ENCODE measurements at places on chromosomes 2 and 18. TPM values are rescaled to one million over a fixed set of nuclear protein-coding genes. Genes with fewer than 3 reads are reported as not detected.

- no peaks in the 10 kb centered on the region for H3K27me3 ChIP-seq
- DNase-seq = no peak
- H3K27ac ChIP-seq = no peak overlapping the region
- no peaks in the 10 kb centered on the region for H3K4me1 ChIP-seq
These were observed 65.5 kb upstream of the ATG16L1 start for GRCh38 chr2:233185963-233186362.

DNA sequence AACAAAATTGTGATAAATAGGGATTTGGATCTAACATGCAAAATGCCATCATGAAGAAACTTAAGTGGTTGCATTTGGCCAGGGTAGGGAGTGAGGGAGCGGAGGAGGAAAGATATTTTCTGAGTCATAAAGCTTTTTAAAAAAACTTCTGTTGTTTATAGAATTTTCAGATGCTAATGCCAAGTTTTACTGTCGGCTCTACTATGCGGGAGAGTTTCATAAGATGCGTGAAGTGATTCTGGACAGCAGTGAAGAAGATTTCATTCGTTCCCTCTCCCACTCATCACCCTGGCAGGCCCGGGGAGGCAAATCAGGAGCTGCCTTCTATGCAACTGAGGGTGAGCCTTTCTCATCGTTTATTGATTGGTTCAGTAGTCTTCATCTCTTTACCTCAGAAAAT is 56.0 kb upstream of the PTH2R start:
- peaks cover 49% of the 10 kb centered on the region for H3K36me3 ChIP-seq
- H3K27me3 ChIP-seq = no peaks in the 10 kb centered on the region
- no peaks in the 10 kb centered on the region for H3K4me1 ChIP-seq
- no peak overlapping the region for H3K4me3 ChIP-seq

DNA sequence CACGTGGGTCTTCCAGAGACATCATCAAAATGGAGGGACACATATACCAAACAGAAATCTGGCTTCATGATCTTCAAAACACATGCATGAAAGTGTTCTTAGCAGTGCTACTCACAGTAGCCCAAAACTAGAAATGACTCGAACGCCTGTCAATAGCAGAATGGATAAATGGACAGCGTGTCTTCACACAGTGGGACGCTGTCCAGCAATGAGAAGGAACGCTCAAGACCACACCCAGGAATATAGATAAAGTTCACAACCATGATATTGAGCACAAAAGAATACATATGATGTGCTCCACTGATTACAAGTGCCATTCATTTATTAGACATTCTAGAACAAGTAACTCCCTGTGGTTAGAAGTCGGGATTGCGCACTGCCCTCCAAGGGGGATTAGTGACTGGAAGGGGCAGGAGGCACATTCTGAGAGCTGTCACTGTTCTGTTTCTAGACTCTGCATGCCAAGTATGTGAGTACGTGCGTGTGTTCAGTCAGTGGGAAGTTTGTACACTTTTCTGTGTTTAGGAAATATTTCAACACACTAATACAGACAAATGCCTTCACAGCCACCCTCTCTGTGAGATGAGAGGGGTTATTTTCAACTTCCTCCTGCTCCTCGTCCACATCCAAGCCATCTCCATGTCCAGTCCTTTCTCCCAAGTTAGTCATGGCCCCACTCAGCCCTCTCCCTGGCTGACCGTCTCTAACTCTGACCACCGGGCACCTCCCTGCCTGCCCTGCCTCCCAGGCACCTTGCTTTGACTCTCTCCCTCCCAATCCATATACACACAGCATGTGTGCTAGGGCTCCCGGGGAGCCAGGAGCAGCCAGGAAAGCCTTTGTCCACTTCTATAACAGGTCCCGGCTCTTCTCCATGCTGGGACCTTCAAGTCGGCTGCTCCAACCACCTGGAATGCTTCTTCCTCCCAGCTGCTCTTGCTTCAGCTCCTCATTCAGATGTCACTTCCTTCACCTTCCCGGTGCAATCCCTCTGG is 26.9 kb upstream of the TNS1 start:
- DNase-seq = no peak
- no peak overlapping the region for H3K27ac ChIP-seq
- H3K27me3 ChIP-seq = no peaks in the 10 kb centered on the region
- H3K4me1 ChIP-seq = peaks cover 5% of the 10 kb centered on the region

- peak overlapping the region; percentile 97 for H3K27ac ChIP-seq
- DNase-seq = peak; percentile 85
- H3K36me3 ChIP-seq = peaks cover 2% of the 10 kb centered on the region
- H3K4me3 ChIP-seq = peak overlapping the region; percentile 53
- H3K27me3 ChIP-seq = no peaks in the 10 kb centered on the region
- peaks cover 81% of the 10 kb centered on the region for H3K4me1 ChIP-seq
These were observed 50.2 kb upstream of the PLB1 start for GRCh38 chr2:28445448-28446258.

DNA sequence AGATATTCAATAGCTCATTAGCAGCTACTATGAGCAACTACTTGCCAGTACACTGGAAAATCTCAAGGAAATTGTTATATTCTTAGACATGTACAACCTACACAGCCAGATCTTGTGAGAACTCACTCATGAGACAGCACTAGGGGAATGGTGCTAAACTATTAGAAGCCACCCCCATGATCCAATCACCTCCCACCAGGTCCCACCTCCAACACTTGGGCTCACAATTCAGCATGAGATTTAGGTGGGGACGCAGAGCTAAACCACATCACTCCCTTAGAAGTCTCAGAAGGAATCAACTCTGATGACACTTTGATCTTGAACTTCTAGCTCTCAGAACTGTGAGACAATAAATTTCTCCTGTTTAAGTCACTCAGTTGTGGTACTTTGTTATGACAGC is 418.3 kb upstream of the SPHKAP start:
- H3K27ac ChIP-seq = no peak overlapping the region
- H3K27me3 ChIP-seq = no peaks in the 10 kb centered on the region
- no peak for DNase-seq
- H3K4me3 ChIP-seq = no peak overlapping the region
- no peaks in the 10 kb centered on the region for H3K36me3 ChIP-seq

- no peaks in the 10 kb centered on the region for H3K4me1 ChIP-seq
- H3K27me3 ChIP-seq = no peaks in the 10 kb centered on the region
- no peaks in the 10 kb centered on the region for H3K36me3 ChIP-seq
- DNase-seq = no peak
- H3K27ac ChIP-seq = no peak overlapping the region
These were observed 1089.6 kb upstream of the CNTNAP5 start for GRCh38 chr2:122935506-122935905.

GRCh38 chr2:120984452-120985173 is 248.9 kb downstream of the GLI2 start:
- H3K4me1 ChIP-seq = no peaks in the 10 kb centered on the region
- H3K27ac ChIP-seq = no peak overlapping the region
- no peaks in the 10 kb centered on the region for H3K36me3 ChIP-seq
- DNase-seq = no peak
- H3K27me3 ChIP-seq = no peaks in the 10 kb centered on the region

- H3K36me3 ChIP-seq = peaks cover 21% of the 10 kb centered on the region
- H3K4me3 ChIP-seq = no peak overlapping the region
- H3K27me3 ChIP-seq = no peaks in the 10 kb centered on the region
- H3K27ac ChIP-seq = no peak overlapping the region
- peaks cover 41% of the 10 kb centered on the region for H3K4me1 ChIP-seq
- no peak for DNase-seq
These were observed 7.7 kb downstream of the HTR2B start for GRCh38 chr2:231117148-231117547.

Gene GTF2A1L
- not detected for total RNA-seq

Measured in activated CD4-positive, alpha-beta T cell treated with anti-CD3 and anti-CD28 coated beads for 36 hours (primary cell).